ENCODE measurements at places on chromosomes 2 and 18.

- no peak for DNase-seq
These were observed 123.0 kb downstream of the TTC27 start for GRCh38 chr2:32750880-32751279.

- DNase-seq = peak; percentile 82
These were observed 125.9 kb downstream of the MAP4K4 start for GRCh38 chr2:101823347-101823791.

DNA sequence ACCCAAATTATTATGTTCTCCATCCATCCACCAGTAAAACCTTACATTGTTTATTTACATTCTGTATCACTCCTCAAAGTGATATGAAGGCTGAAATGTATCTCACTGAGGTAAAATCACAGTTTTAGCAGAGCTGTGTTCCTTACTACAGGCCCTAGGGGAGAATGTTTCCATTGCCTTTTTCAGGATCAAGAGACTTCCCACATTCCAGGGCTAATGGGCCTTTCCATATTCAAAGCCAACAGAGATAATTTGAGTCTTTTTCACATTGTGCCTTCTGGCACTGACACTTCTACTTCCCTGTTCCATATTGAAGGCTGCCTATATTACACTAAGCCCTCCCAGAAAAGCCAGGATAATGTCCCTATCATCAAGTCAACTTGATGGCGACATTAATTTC lies 20.0 kb downstream of the NETO1 start:
- DNase-seq = no peak

GRCh38 chr2:200159829-200160781 lies 146.4 kb upstream of the SPATS2L start:
- DNase-seq = no peak

DNA sequence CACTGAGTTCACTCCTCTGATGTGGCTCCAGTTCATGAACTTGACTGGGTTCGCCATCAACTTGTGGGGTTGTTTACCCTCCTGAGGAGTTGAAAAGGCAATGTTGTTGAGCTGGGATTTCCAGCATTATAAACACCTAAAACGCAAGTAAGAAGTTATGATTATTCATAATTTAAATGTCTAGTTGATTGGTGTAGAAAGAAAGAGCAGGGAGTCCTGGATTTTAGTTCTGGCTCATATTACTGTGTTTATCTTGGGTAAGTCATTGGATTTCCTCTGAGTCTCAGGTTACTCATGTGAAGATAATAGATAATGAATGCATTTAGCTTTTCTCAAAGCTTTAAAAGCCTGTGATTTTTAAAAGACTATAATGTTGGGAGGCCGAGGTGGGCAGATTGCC lies 438.0 kb upstream of the CDH20 start:
- no peak for DNase-seq

DNA sequence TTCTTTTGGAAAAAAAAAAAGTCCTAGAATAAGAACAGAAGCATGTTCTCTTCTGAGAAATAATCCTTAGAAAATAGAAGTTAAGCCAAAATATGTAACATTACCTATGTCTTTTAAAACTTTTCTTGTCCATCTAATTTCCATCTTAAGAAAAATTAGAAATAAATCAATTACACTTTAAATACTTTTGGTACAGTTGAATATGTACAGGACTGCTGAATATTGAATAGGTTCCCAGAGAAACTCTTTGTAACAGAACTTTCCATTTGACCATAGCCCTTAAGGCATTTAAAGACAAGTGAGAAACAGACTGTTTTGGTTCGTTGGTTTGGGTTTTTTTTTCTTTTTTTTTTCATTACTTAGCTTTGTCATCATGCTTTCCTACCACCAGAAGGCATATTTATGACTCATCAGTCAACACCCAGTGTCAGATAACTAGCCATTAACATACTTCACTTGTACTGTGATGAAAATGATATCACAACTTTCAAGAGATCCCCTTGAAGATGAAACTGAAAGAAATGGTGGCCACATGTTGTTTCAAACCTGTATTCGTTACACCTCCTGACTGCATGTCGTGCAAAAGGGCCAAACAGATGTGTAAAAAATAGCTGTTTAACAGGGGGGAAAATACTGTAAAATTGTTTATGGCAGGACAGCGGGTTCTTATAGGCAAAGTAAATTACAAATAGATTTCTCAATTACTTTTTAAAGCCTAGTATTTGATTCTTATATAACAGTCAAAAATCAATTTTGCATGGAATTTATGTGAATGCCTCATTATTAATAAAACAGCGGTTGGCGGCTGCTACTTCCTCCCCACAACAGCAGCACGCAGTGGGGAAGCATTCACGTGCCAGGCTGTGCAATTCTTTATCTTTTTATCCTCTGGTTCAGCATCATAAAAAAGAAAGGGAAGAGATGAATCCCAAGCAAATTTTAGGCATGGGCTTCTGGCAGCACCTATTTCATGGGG lies 280.7 kb upstream of the HNRNPA3 start:
- peak; percentile 20 for DNase-seq

DNA sequence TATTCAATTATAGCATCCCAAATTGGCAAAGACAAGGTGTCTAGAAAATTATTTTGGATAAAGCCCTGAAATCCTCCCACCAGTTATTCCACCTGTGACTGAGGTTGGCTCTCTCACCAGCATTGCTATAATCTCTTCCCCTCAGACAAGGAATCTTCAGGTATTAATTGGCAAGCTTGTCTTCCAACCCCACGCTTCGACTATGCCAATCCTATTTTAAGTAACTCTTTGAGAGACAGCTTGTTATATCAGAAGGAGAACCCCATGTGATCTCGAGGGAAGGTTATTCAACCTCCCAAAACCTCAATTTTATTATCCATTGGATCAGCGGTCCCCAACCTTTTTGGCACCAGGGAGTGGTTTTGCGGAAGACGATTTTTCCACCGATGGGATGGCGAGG lies 54.5 kb upstream of the NEDD4L start:
- no peak for DNase-seq

GRCh38 chr2:120599656-120600055 lies 136.0 kb upstream of the GLI2 start:
- no peak for DNase-seq
